ENCODE measurements at places on chromosomes 13 and 19. TPM values are rescaled to one million over a fixed set of nuclear protein-coding genes. Genes with fewer than 3 reads are reported as not detected.

The ZNF844 gene
- total RNA-seq, result 11.8 TPM

The MCEMP1 gene
- total RNA-seq, result not detected

The RINL gene
- total RNA-seq, result 13.0 TPM

The NALCN gene
- total RNA-seq, result 1.6 TPM

The MISP gene
- 0.16 TPM for total RNA-seq

The CCDC169 gene
- total RNA-seq, result 2.9 TPM

The INSL3 gene
- 0.66 TPM for total RNA-seq

GRCh38 chr13:96450326-96451020 is 360.6 kb downstream of the HS6ST3 start:
- no peaks in the 10 kb centered on the region for H3K27me3 ChIP-seq
- H3K36me3 ChIP-seq, result no peaks in the 10 kb centered on the region

DNA sequence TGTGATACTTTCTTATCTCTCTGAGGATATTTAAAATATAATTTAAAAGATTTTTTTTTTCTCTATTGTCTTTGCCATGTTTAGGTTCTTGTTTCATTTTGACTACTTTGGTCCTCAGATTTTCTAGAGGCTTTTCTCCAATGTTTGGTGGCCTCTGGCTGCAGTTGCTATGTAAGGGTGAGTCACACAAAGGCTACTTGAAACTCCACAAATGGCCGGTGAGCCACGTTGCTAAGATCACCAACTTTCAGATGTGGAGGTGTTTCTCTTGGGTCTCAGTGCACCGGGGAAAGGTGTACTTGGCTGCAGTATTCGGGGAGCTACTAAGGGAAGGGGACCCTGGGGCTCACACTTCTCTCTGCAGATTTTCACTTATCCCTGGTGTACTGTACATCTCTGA is 248.1 kb downstream of the HS6ST3 start:
- H3K36me3 ChIP-seq, result no peaks in the 10 kb centered on the region
- H3K27ac ChIP-seq, result no peak overlapping the region
- DNase-seq, result no peak
- H3K4me1 ChIP-seq, result no peaks in the 10 kb centered on the region
- H3K27me3 ChIP-seq, result no peaks in the 10 kb centered on the region

GRCh38 chr19:9839415-9839814 is 4.3 kb downstream of the PIN1 start:
- peaks cover 8% of the 10 kb centered on the region for H3K4me1 ChIP-seq
- H3K27ac ChIP-seq, result no peak overlapping the region
- DNase-seq, result no peak
- H3K4me3 ChIP-seq, result no peak overlapping the region
- no peaks in the 10 kb centered on the region for H3K36me3 ChIP-seq

- no peaks in the 10 kb centered on the region for H3K27me3 ChIP-seq
- H3K4me3 ChIP-seq, result no peak overlapping the region
- no peak for DNase-seq
- no peaks in the 10 kb centered on the region for H3K4me1 ChIP-seq
- no peak overlapping the region for H3K27ac ChIP-seq
These were observed 27.5 kb upstream of the TEX29 start for GRCh38 chr13:111292710-111293485.

- no peaks in the 10 kb centered on the region for H3K36me3 ChIP-seq
- DNase-seq, result no peak
- H3K27me3 ChIP-seq, result no peaks in the 10 kb centered on the region
- H3K4me3 ChIP-seq, result no peak overlapping the region
- H3K27ac ChIP-seq, result no peak overlapping the region
- peaks cover 11% of the 10 kb centered on the region for H3K4me1 ChIP-seq
These were observed 189.3 kb downstream of the KLF5 start for GRCh38 chr13:73248154-73248553.

DNA sequence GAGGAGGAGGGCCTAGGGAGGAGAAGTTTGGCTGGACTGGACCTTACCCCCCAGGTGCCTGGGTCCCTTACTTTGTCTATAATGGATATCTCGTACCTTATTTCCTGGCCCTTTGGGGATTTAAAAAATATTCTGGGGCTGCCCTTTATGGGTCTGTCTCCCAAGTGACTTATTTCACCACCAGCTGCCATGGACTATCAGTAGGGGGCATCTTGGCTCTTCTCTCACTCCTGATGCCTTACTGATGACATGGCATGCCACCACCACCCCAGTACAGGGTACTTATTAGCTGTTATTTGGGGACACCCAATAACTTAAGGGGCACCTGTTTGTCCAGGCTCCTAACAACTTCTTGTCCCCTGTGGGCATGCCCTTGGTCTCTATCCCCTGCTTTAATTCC is 38.0 kb downstream of the NFIX start:
- H3K36me3 ChIP-seq, result no peaks in the 10 kb centered on the region
- H3K4me1 ChIP-seq, result peaks cover 80% of the 10 kb centered on the region
- no peaks in the 10 kb centered on the region for H3K27me3 ChIP-seq
- peak overlapping the region; percentile 95 for H3K27ac ChIP-seq
- no peak overlapping the region for H3K4me3 ChIP-seq

DNA sequence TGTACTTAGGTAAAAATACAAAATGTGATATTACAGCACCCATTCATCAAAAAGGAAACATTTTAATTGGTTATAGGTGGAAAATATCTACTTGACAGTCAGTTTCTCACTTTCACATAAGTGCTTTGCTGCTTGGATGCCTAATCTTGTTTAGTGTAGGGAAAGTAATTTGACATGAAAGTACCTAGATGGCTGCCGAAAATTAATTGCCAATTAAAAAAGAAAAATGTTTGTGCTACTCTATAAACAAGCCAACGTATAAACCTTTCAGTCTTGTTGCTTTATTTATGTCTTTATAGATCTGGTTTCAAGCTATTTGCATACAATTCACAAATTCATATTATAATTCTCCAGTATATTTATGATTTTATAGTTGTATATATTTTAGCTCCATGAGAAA is 729.9 kb downstream of the DACH1 start:
- DNase-seq, result no peak
- no peaks in the 10 kb centered on the region for H3K36me3 ChIP-seq
- H3K27me3 ChIP-seq, result no peaks in the 10 kb centered on the region
- H3K4me1 ChIP-seq, result no peaks in the 10 kb centered on the region
- H3K27ac ChIP-seq, result no peak overlapping the region

- H3K4me3 ChIP-seq, result no peak overlapping the region
- DNase-seq, result no peak
- no peaks in the 10 kb centered on the region for H3K4me1 ChIP-seq
- peaks cover 4% of the 10 kb centered on the region for H3K27me3 ChIP-seq
- no peak overlapping the region for H3K27ac ChIP-seq
These were observed 1041.0 kb downstream of the UQCRFS1 start for GRCh38 chr19:28171983-28172382.

GRCh38 chr13:29654384-29654783 is 58.9 kb upstream of the SLC7A1 start:
- H3K4me1 ChIP-seq, result no peaks in the 10 kb centered on the region
- H3K27me3 ChIP-seq, result no peaks in the 10 kb centered on the region
- no peak for DNase-seq
- no peak overlapping the region for H3K4me3 ChIP-seq
- H3K36me3 ChIP-seq, result no peaks in the 10 kb centered on the region

DNA sequence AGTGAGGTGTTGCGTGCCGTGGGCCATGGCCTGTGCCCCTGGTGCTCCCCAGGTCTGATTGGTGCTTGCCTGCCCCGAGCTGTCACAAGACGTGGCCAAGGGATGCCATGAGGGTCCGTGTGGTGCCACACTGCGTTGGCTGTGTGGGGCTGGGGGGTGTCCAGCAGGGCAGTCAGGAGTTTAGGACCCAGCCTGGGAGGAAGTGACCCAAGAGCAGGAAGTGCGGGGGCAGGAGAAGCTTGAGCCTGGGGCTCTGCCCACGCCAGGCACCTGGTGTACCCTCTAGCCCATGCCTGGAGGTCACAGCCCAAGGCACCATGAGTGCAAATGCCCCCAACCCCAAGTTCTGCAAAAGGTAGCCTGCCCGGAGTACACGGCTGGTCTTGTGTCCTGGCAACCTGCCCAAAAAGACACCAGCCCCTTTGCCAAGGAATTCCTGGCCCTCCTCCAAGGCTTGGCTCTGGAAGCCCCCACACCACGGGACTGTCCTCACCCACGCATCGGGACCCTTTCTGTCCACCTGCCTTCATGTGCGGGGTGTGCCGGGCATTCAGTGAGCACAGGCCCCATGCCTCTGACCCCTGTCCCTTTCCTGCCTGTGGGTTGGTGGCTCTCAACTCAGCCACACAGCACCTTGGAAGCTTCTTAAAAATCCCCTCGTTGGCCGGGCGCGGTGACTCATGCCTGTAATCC is 24.9 kb downstream of the MPND start:
- DNase-seq, result no peak
- peak overlapping the region; percentile 82 for H3K27ac ChIP-seq

DNA sequence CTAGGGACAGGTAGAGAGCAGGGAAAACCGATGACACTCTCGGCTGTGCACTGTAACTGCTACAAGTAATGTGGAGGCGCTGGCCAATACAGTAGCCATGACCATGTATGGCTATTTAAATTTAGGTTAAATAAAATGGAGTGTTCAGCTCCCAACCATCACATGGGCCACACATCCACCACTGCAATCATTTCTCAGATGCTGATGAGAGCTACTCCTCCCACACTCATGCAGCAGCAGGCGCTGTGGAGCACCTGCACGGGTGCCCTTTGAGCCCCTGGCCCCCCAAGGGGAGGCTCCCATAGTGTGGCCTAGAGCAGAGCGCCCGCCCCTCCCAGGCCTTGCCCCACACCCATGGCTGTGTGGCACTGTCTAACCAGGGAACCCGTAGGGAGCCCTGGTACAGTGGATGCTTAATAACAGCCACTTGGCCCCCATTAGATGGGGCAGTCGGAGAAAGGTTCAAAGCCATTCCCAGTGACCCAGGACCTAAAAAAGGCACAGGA is 6.0 kb downstream of the ACP4 start:
- H3K4me3 ChIP-seq, result no peak overlapping the region
- no peaks in the 10 kb centered on the region for H3K4me1 ChIP-seq
- no peak overlapping the region for H3K27ac ChIP-seq
- no peaks in the 10 kb centered on the region for H3K36me3 ChIP-seq

- H3K36me3 ChIP-seq, result peaks cover 7% of the 10 kb centered on the region
- H3K4me1 ChIP-seq, result no peaks in the 10 kb centered on the region
- no peak for DNase-seq
- peak overlapping the region; percentile 68 for H3K27ac ChIP-seq
- H3K4me3 ChIP-seq, result no peak overlapping the region
These were observed 9.5 kb downstream of the NDUFA11 start for GRCh38 chr19:5893907-5894703.

- no peaks in the 10 kb centered on the region for H3K27me3 ChIP-seq
- peaks cover 32% of the 10 kb centered on the region for H3K4me1 ChIP-seq
- H3K4me3 ChIP-seq, result peak overlapping the region; percentile 14
These were observed 3.1 kb upstream of the CTXN1 start for GRCh38 chr19:7928741-7929701.

DNA sequence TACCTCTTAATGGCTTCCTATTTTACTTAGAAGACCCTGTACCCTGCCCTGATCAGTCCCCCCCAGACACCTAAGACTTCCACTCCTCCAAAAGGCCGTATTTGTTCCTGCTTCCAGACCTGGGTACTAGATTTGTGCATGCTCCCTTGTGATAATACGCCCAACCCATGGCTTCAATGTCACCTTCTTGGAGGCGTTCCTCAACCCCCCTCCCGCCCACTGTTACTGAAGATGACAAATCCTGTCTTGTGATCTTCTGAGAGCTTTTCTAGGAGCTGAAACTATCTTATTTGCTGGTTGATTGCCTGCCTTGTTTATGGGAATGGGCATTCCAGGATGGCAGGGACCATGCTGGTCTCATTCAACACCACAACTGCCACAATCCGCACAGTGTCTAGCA is 9.4 kb downstream of the SLC25A23 start:
- no peaks in the 10 kb centered on the region for H3K27me3 ChIP-seq
- no peaks in the 10 kb centered on the region for H3K4me1 ChIP-seq
- H3K27ac ChIP-seq, result no peak overlapping the region

DNA sequence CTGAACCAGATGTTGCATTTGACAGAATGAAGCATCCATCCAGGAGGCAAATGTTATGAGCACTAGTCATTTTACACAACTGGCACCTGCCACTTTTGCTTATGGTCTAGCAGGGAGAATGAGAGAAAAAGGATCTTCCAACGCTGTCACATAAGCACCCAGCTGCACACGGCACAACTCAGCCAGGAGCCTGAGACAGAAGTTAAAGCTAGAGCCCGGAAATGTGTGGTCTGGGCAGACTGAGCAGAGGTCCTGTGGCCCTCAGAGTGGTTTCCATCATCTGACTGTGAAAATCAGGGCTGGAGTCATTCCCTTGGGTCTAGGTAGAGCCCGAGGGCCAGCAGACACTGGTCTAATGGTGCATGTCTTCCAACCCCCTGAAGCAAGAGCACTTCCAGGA is 78.4 kb upstream of the XPO4 start:
- no peaks in the 10 kb centered on the region for H3K27me3 ChIP-seq
- peaks cover 20% of the 10 kb centered on the region for H3K36me3 ChIP-seq
- no peak overlapping the region for H3K4me3 ChIP-seq

DNA sequence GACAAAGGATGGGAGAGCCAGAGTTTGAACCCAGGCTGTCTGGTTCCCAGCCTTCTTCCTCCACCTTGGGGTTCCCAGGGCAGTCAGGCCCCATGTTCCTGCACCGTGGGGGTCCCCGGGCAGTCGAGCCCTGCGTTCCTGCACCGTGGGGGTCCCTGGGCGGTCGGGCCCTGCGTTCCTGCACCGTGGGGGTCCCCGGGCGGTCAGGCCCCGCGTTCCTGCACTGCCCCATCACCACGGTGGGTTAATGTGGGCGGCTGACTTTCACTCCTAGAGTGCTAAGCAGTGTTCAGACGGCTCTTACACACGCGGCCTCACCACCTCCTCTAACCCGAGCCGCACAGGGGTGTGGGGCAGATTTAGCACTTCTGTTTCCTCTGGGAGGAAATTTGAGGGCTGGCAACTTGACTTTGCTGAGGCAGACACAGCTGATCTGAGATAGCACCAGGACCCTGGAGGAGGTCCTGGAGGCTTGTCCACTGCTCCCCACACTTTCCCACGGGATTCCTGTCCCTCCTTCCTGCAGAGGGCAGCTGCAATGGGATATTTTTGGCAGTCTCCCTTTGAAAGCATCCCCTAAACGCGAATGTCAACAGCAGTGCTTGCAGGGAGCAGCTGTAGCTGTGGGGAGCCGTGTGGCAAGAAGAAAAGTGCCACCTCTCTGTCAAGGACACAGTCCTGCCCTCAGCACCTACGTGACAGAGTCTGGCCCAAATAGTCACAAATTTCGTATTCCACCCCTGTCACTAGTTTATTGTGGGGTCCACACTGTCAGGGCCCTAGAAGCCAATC is 239.4 kb downstream of the TEX29 start:
- peaks cover 27% of the 10 kb centered on the region for H3K27me3 ChIP-seq
- DNase-seq, result no peak
- H3K4me1 ChIP-seq, result no peaks in the 10 kb centered on the region
- H3K36me3 ChIP-seq, result no peaks in the 10 kb centered on the region
